ENCODE measurements at places on chromosomes 1 and 21. TPM values are rescaled to one million over a fixed set of nuclear protein-coding genes. Genes with fewer than 3 reads are reported as not detected.

TMEM39B gene
- total RNA-seq: 10.5 TPM

SELE gene
- total RNA-seq: 0.56 TPM

PCNX2 gene
- total RNA-seq: 11.5 TPM

SPATA1 gene
- 1.1 TPM for total RNA-seq

- peak; percentile 99 for ATAC-seq
Observed at GRCh38 chr1:88060750-88061491, 623.2 kb upstream of the PKN2 start.

GRCh38 chr1:179144626-179145025 lies 62.8 kb downstream of the TOR3A start:
- ATAC-seq: no peak
